Smooth muscle cell of the umbilical artery (primary cell): ENCODE measurements at places on chromosomes 5 and 9. TPM values are rescaled to one million over a fixed set of nuclear protein-coding genes. Genes with fewer than 3 reads are reported as not detected.

Gene CCDC69
- total RNA-seq: 2.0 and 2.7 TPM in 2 replicates

Gene TBCA
- 90.6 and 104 TPM in 2 replicates for total RNA-seq

Gene LCP2
- total RNA-seq: not detected in 2 replicates

Gene FAM151B
- total RNA-seq: 4.6 and 11.3 TPM in 2 replicates

Gene PLAC8L1
- total RNA-seq: 0.59 TPM in 1 of 2 replicates, not detected in the other

Gene TAF1L
- not detected in 2 replicates for total RNA-seq

Gene GABRA1
- 0.30 TPM in 1 of 2 replicates, not detected in the other for total RNA-seq

Gene GCNT1
- total RNA-seq: 27.3 and 38.4 TPM in 2 replicates

Gene RASGEF1C
- total RNA-seq: not detected in 2 replicates

Gene MYMK
- total RNA-seq: not detected in 2 replicates

Gene RLN2
- not detected in 2 replicates for total RNA-seq

Gene PTGDS
- total RNA-seq: 8.3 and 21.4 TPM in 2 replicates

Gene SLC6A18
- not detected in 2 replicates for total RNA-seq

Gene OR1Q1
- not detected in 2 replicates for total RNA-seq

Gene SLC35D2
- total RNA-seq: 14.8 and 19.4 TPM in 2 replicates

Gene PCDHGC3
- total RNA-seq: 38.6 and 69.3 TPM in 2 replicates

Gene F12
- 0.51 and 0.89 TPM in 2 replicates for total RNA-seq

Gene INSL4
- total RNA-seq: not detected in 2 replicates
